ENCODE measurements at places on chromosomes 12 and 14. TPM values are rescaled to one million over a fixed set of nuclear protein-coding genes. Genes with fewer than 3 reads are reported as not detected.

Gene KRT85
- 0.71 TPM for total RNA-seq

Gene POTEG
- 88.6 TPM for total RNA-seq

Gene VPS33A
- total RNA-seq = 36.1 TPM

Gene C14orf132
- total RNA-seq = 1.4 TPM

Gene CMKLR1
- 2.4 TPM for total RNA-seq

Gene GYS2
- total RNA-seq = not detected

Gene ACSM4
- 2.5 TPM for total RNA-seq

Gene FITM1
- total RNA-seq = 2.2 TPM

Gene GOLGA3
- total RNA-seq = 72.3 TPM

Gene SPSB2
- 11.6 TPM for total RNA-seq

Gene TDP1
- total RNA-seq = 43.1 TPM

Gene SELPLG
- 2.7 TPM for total RNA-seq

Gene OR10A7
- not detected for total RNA-seq

Gene TRHDE
- total RNA-seq = 8.5 TPM

Gene CLEC14A
- total RNA-seq = 9.7 TPM

Gene RNF212B
- total RNA-seq = 23.2 TPM

Gene PRR4
- total RNA-seq = 8.4 TPM

All from testis (tissue), 5 donors.